ENCODE measurements at places on chromosomes 11 and 22.
A peak's percentile ranks its signal among the peaks of the same experiment; 100 is the strongest.

DNA sequence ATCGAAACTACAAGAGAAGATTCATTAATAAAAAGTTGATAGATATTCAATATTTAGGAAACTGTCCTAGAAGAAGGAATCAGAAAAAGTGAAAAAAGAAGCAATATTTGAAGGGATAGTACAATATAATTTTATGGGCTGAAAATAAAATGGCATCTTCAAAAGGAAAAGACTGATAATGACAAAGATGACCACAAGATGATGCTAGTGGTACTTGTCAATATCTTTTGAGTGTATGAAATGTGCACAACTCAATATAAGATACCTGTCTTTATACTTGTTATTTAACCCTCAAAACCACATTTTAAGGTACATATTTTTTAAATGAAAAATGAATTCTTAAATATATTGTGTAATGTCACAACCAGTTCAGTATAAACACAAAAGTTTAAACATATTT, 1059.6 kb upstream of the RAG2 start:
- DNase-seq, result peak; percentile 26

GRCh38 chr11:2558861-2559526, 114.2 kb downstream of the KCNQ1 start:
- DNase-seq, result no peak

DNA sequence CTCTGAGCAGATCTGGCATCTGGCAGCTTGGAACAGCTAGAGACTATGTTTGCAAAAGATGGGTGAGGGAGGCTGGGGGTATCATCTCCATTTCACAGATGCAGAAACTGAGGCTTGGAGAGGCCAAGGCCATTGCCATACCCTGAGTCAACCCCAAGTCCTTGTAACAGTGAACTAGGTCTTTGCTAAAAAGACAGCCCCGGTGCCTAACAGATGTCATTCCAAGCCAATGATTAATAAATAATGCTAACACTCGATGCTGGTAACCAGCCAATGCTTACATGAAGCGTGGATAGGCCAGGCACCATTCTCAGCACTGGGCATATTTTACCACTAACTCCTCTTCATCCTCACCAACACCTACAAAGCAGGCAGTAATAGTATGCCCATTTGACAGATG, 164.0 kb downstream of the MN1 start:
- DNase-seq, result no peak

- peak; percentile 14 for DNase-seq
Observed at GRCh38 chr11:75602951-75603350, 40.9 kb downstream of the SERPINH1 start.

GRCh38 chr11:96272529-96273222, 70.3 kb downstream of the MAML2 start:
- no peak for DNase-seq

GRCh38 chr22:24446260-24446611, 18.8 kb downstream of the ADORA2A start:
- no peak for DNase-seq

- no peak for DNase-seq
Observed at GRCh38 chr11:65776196-65776595, 4.6 kb downstream of the AP5B1 start.

DNA sequence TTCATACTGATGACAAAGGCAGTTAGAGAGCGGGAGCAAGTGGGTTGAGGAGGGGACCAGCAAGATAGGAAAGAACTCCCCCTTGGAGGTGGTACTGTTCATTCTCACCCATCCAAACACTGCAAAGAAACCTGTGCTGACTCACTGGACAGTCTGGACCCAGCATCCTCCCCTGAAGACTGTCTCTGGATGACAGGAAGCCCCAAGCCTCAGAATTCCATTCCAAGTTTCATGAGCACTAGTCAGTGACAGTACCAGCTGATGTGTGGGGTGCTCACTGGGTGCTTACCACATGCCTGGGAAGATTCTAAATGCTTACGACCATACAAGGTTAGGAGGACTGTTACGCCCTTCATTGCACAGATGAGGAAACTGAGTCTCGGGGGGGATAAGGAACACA, 160.9 kb downstream of the IGLL1 start:
- DNase-seq, result no peak

DNA sequence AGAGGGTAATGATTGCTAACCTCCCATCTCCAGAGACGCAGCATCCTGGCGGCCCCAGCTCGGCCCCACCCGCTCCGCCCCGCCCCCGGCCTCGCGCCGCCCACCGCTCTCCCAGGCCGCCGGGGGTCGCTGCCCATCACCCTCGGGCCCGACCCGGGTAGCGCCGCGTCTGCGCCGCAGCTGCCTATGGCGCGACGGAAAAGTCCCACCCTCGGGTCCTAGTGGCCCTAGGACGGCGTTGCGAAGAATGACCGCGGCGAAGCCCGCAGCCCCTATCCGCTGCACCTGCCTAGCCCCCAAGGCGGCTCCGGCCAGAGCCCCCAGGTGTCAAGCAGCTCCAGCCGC, 457 bp downstream of the CPSF7 start:
- DNase-seq, result peak; percentile 83

- DNase-seq, result no peak
Observed at GRCh38 chr11:114176321-114176720, 116.8 kb downstream of the ZBTB16 start.

DNA sequence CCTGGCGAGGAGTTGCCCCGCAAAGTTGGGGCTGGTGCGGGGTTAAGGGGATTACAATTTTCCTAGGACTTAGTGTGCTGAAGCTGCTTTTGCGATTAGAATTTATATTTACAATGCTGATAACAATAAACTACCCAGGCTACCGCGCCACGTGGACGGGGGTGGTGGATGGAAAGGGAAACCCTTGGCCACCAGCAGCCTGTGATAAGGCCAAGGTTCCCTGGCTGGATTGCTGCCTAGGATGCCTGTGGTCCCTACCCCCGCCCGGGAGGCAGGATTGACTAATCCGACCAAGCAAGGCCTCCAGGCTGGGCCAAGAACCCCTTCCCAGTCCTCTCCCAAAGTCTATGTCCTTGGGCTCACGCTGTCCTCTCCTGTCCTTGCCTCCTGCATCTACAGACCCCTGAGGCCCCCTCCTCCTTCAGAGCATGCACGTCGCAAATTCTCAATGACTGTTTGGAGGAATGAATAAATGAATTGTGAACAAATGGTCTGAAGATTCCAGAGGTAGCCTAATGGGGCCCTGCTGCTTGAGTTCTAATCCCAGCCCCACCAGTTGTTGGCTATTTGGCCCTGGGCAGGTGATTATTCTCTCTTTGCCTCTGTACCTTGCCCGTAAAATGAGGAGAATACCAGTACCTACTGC, 7.6 kb upstream of the CHKA start:
- DNase-seq, result no peak

- no peak for DNase-seq
Observed at GRCh38 chr22:22011964-22012363, 29.4 kb upstream of the TOP3B start.

Measured in NCI-H69 (cell line).